ENCODE measurements at places on chromosomes 7 and 10. TPM values are rescaled to one million over a fixed set of nuclear protein-coding genes. Genes with fewer than 3 reads are reported as not detected.

GRCh38 chr7:30062587-30062986 is 34.4 kb downstream of the PLEKHA8 start:
- peak; percentile 70 for DNase-seq

- no peak for DNase-seq
These were observed 976 bp downstream of the NAT16 start for GRCh38 chr7:101179117-101179516.

GRCh38 chr7:66575398-66575797 is 53.3 kb upstream of the KCTD7 start:
- no peak for DNase-seq

DNA sequence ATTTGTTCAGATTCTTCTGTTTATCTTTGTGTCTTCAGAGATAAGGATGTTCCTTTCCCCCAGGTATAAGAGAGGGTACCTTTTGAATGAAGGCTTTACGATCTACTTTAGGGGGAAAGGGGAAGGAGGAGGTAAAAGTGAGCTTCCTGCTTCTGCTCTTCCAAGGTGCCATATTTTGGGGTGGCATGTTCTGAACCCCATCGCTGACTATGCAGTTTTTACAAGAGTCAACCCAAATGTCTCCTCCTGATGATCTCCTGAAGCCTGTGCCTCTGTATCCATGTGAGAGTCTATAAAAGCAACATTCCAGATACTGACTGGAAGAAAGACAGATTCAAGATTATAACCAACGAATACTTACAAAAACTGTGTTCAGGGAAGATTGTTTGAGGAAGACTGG is 102.5 kb downstream of the ZNF277 start:
- no peak for DNase-seq

DNA sequence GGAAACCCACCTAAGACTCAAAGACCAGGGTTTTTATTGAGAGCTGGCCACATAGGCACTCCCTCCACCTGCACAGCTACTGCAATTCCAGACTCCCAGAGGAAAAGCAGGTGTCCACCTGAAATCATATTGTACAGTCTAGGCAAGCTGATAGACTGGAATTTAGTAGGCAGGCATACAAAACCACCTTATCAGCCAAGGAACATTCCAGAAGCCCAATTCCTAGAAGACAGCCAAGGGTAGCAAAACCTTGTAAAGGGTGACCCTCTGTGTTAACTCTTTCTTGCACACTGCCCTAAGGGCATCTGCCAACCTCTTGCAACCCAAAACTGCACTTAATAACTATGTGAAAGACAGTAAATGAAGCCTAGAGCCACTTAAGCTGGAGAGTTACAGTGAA is 5.3 kb downstream of the TMEM176A start:
- DNase-seq = no peak

- DNase-seq = peak; percentile 25
These were observed 9.5 kb upstream of the TSGA13 start for GRCh38 chr7:130695840-130696239.

DNA sequence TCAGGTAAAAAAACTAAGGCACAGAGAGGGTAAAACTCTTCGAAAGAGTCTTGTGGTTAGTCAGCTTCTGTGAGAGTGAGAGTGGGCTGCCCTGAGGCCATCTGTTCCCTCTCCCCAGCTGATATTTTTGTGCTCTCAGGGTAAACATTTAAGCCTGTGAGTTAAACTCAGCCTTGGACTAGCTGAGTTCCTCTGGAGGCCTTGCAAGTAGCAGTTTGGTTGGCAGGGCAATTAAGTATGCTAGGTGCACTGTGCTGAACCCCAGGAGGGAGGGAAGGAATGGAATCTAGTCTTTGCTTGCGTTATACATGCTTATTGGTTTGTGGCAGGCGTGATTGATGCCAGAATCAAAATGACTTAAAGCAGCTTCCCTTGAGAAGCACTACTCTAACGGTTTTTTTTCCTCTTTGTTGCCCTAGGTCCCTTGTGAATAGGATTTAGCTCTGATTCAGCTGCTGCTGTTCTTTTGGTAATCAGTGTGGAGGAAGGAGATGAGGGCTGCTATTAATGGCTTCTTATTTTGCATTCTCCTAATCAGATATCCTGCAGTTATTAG is 140.2 kb downstream of the AUTS2 start:
- DNase-seq = peak; percentile 46

DNA sequence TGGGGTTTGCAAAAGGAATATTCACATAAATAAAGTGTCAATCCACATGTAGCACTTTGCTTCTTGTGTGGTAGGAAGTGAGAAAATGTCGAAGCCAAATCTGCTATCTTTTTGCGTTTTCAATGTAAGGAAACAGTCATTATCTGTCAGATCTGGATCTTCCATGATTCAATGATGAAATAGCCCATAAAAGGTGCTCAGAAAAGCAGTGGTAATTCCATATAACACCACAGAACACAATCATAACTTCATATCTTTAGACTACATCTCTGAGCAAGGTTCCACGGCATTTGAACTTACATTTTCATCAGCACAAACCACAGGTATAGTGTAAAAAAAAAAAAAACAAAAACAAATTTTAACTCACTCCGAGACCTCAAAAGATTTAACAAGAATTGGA is 39.9 kb upstream of the EGR2 start:
- no peak for DNase-seq

- DNase-seq = no peak
These were observed 55.7 kb downstream of the LYZL2 start for GRCh38 chr10:30573721-30574431.

DNA sequence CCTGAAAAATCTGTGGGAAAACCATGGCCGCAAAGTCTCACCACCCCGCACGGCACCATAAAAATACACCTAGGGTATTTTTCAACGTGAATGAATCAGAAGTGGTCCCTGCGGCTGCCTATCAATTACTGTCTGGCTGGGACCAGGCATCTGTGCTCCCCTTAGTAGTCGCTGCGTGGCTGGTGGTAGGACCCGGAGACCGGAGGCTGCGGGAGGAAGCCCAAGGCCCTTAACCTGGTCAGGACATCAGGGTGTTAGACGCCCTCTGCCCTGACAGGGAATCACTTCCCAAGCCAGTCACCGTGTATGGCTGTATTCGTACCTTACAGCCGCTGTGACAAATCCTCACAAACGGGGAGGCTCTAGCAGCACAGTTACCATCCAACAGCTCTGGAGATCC is 141.5 kb upstream of the PPP2R2D start:
- no peak for DNase-seq

GRCh38 chr7:108239501-108240225 is 109.5 kb upstream of the LAMB4 start:
- no peak for DNase-seq

DNA sequence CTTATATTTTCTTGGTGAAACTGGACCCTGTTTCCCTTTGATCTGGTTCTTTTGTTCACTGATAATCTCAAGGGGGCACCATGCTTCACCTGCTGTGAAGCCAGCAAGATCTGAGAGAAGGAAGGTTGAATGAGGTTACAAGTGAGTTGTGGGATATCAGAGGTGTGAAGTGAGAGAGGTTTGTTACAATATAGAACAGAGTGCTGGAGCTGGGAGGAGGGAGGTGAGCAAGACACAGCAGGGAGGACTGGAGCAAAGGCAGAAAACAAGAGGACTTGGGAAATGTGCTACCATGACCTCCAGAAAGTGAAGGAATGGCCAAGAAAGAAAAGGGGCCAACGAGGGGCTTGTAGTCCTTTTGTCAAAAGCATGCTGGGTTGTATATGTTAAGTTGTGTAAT is 156.6 kb downstream of the LRMDA start:
- no peak for DNase-seq

- peak; percentile 70 for DNase-seq
These were observed 36.3 kb downstream of the ARID5B start for GRCh38 chr10:61937631-61938351.

- DNase-seq = no peak
These were observed 5.2 kb downstream of the ADCY1 start for GRCh38 chr7:45579391-45579801.

GRCh38 chr10:97713339-97713825 is at the start of gene MARVELD1:
MARVELD1 (plus strand) TSS chr10:97713730; CDS start chr10:97713877, 147 bp downstream.
- peak; percentile 96 for DNase-seq

GRCh38 chr7:329691-330281 is 39.8 kb downstream of the FOXL3 start:
- no peak for DNase-seq

DNA sequence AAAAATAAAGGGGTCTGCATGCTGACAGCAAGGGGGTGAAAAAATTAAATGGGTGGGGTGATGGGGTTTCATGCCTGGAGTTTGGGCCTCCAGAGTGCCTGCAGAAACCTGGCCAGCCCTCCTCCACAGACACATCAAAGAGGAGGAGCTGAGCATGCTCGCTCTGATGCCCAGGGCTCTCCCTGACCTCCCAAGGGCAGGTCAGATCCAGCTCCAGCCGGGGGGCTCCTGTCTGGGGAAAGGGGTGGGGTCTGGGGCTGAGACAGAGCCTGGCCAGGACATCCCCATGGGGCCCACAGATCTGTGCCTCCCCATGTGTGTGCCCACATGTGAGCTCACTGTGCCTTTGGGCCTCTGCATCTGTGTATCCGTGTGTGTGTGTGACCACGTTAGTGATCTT is 915 bp upstream of the CALHM1 start:
- no peak for DNase-seq

- DNase-seq = no peak
These were observed 5.1 kb downstream of the BICC1 start for GRCh38 chr10:58517491-58518355.

DNA sequence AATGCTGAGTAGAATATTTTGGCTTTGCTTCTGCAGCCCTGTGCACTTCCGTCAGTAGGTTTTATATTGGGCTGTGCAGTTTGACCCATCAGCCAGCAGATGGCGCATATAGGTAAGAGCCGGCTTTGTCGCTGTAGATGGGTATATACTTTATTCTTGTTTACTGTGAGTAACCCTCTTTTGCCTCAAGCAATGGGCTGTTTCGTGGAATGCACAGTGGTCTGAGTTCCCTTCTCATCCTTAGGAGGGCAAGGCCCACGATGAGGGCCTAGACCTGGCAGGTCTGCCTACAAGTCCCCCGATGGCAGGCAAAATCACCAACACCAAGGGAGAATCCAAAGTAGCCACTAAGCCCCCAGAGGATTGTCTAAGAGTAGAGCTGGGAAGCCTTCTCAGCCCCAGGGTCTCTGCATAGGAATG is 1002.9 kb upstream of the KCND2 start:
- DNase-seq = peak; percentile 64

GRCh38 chr10:45505311-45505710 is 131.3 kb downstream of the ALOX5 start:
- DNase-seq = peak; percentile 52

- DNase-seq = peak; percentile 72
These were observed 9.8 kb upstream of the FZD9 start for GRCh38 chr7:73423519-73424488.

The DKK1 gene
- total RNA-seq = 0.84 TPM

The TUBAL3 gene
- total RNA-seq = 0.09 TPM

The MINDY4 gene
- 6.6 TPM for total RNA-seq

The GATAD1 gene
- total RNA-seq = 22.3 TPM

The ASZ1 gene
- not detected for total RNA-seq

The MTURN gene
- 65.8 TPM for total RNA-seq

The OIT3 gene
- total RNA-seq = 7.9 TPM

The VWDE gene
- total RNA-seq = 1.6 TPM

The NEUROD6 gene
- 0.04 TPM for total RNA-seq

The SFRP4 gene
- 55.4 TPM for total RNA-seq

Data from muscle of leg (tissue), 16 donors.